ENCODE measurements at places on chromosomes 2 and 18.

DNA sequence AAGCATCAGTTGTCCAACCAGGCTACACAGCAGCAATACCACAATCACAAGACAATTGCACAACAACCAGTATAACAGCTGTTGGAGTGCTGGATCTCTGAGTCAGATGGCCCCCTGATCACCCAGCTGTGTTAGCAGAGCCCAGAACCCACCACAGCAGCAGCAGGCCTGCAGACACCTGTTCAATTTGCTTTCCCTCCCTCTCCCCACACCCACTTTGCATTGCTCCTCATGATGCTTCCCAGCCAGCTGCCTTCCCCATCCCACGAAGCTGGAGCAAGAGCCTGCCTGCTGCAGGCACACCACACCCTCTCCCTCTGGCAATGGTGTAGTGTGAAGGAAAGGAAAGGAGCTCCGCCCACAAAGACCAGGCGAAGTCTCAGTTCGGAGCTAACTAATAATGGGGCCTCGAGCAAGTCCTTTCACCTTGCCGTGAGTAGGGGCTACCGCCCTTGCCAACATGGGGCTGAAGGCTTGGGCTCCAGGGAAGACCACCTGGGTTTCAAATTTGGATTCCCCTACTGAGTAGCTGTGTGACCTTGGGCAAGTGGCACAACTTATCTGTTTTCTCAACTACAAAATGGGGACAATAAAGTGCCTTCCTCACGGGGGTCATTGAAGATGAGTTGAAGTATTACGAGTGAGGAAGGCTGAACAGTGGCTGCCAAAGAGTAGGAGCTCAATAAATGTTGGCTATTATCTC is 19.4 kb upstream of the ZBTB7C start:
- no peak for DNase-seq

DNA sequence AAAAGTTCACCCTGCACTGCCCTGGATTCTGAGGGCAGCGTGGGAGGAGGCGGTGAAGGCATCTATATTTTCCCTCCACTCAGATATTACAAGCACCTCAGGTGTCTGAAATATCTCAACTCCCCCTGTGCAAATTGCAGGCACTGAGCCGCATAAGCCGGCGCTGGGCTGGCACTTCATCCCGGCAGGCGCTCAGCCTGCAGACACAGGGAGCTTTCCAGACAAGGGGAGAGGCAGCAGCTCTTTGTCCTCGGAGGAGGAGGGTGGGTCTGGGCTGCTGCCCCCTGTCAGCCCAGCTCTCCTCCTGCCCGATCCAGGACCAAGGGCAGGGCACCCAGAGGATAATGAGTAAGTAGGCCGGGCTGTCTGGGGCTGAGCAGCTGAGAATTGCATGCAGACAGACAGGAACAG is 189.3 kb upstream of the MYT1L start:
- no peak for DNase-seq

- no peak for DNase-seq
These were observed 517.9 kb upstream of the SPHKAP start for GRCh38 chr2:228699400-228699799.

GRCh38 chr18:24064391-24065100 is 50.0 kb downstream of the TTC39C start:
- no peak for DNase-seq

DNA sequence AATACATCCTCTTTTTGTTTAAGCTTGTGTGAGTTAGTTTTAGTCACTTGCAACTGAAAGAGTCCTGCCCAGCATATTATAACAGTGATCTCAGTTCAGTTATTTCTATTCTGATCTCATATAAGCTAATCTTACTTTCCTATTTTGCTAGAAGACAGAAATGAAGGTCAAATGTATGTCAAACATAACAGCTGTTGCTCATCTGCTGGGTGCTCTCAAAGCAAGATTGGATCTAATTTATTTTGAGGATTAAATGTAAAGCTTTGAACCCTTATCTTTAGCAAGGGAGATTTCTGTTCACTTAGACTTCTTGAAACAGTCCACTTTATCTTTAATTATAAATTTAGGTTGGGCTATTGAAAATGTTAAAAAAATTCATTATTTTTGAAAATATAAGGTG is 31.2 kb downstream of the CRYGD start:
- no peak for DNase-seq

- no peak for DNase-seq
These were observed 3.8 kb downstream of the PIEZO2 start for GRCh38 chr18:11145413-11146191.

GRCh38 chr2:27932396-27932795 is 41.9 kb downstream of the BABAM2 start:
- DNase-seq: no peak

GRCh38 chr18:78501251-78501650 is 478.4 kb upstream of the SALL3 start:
- no peak for DNase-seq

GRCh38 chr2:70541481-70542020 is 12.1 kb downstream of the TGFA start:
- no peak for DNase-seq

DNA sequence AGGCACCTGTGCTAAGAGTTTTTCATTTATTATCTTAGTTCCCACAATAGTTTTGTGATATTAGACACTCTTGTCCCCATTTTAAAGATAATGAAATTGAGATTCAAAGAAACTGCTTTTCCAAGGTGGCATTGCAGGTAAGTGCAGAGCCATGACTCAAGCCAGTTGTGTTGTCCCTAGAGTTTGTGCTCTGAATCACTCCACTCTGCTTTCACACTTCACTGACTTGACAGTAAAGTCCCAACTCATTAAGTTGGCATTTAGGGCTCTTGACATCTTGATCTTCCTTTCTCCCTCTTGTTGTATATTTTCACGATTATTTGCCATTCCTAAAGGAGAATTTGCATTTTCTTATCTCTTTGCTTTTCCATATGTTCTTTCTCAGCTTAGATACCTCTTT is 114.3 kb downstream of the DIS3L2 start:
- no peak for DNase-seq

DNA sequence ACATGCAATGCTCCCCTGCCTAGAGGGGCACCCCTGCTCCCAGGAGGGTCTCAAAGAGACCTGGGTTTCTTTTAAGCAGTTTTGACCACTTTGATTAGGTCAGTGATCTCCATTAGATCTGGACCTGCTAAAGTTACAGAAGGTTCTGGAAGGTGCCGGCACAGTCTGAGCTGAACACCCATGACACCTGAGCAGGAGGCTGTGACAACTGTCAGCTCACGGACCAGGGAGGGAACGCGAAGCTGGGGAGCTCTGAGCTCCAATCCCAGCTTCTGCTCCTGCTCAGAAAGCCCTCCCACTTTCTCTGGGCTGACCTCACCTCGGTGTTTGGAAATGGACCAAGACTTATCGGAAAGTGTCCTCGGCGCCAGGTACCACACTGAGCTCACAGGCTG is 113.8 kb downstream of the NFATC1 start:
- DNase-seq: no peak

- DNase-seq: no peak
These were observed 177.8 kb upstream of the HAAO start for GRCh38 chr2:42970151-42970550.

- no peak for DNase-seq
These were observed 60.6 kb upstream of the CYP26B1 start for GRCh38 chr2:72208225-72208624.

- DNase-seq: no peak
These were observed 17.5 kb upstream of the ARHGEF4 start for GRCh38 chr2:130819226-130819607.

- no peak for DNase-seq
These were observed 6.5 kb downstream of the KCNJ3 start for GRCh38 chr2:154704991-154705390.

DNA sequence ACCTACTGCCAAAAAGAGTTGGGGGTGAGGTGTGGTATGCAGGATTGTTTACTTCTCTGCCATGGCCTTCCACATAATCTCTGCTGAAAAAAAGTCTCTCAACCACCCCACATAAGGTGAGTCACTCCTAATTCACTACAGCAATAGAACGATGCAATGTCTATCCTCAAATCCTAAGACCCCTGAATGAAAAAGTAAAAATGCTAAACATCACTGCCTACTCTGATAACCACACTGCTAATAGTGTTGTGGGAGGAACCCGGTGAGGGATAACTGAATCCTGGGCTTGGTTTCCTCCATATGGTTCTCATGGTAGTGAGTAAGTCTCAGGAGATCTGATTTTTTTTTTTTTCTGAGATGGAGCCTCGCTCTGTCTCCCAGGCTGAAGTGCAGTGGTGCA is 252.5 kb downstream of the PIEZO2 start:
- no peak for DNase-seq

GRCh38 chr2:205857520-205858237 is 175.4 kb downstream of the NRP2 start:
- DNase-seq: no peak

GRCh38 chr2:186042207-186043028 is 303.8 kb downstream of the FSIP2 start:
- no peak for DNase-seq

GRCh38 chr18:13372531-13372951 is 154.0 kb downstream of the LDLRAD4 start:
- no peak for DNase-seq

GRCh38 chr2:65500310-65501040 is 68.1 kb upstream of the SPRED2 start:
- DNase-seq: no peak

Measured in activated T-cell treated with anti-CD3 and anti-CD28 coated beads, Interleukin-2, amount 50 U/mL, for 48 hours (primary cell).